ENCODE measurements at places on chromosomes 13 and 19.

- DNase-seq = no peak
These were observed 998.3 kb downstream of the EFNB2 start for GRCh38 chr13:105537113-105537512.

GRCh38 chr19:8505680-8506401 is 3.4 kb upstream of the PRAM1 start:
- DNase-seq = peak; percentile 69

GRCh38 chr13:111007209-111007608 is 92.3 kb upstream of the ANKRD10 start:
- DNase-seq = no peak

DNA sequence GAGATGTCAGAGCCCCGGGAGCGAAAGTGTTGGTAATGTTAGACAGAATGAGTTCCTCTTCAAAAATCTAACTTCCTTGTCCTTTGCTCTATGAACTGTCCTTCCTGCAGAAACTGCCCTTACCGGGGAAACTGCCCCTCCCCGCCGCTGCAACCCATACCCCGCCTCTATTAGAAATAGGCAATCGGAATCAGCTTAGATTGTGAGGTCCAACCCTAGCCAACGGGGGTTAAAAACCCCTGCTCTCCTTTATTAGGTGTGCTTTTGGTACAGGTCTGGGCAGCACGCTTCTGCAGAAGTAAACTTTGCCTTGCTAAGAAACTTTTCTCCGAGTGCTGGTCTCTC is 11.5 kb upstream of the CAPNS1 start:
- DNase-seq = no peak

- DNase-seq = no peak
These were observed 104.5 kb upstream of the SLC15A1 start for GRCh38 chr13:98856983-98857382.

- peak; percentile 95 for DNase-seq
These were observed at the start of gene DOHH for GRCh38 chr19:3500429-3501101. Gene DOHH (minus strand): TSS chr19:3500674. CDS start chr19:3496814, 3,860 bp downstream.

- no peak for DNase-seq
These were observed 4.0 kb downstream of the LHFPL6 start for GRCh38 chr13:39599012-39599411.

- DNase-seq = no peak
These were observed 16.0 kb downstream of the DPRX start for GRCh38 chr19:53647792-53648191.

- no peak for DNase-seq
These were observed 53.4 kb upstream of the RGCC start for GRCh38 chr13:41403983-41404382.

DNA sequence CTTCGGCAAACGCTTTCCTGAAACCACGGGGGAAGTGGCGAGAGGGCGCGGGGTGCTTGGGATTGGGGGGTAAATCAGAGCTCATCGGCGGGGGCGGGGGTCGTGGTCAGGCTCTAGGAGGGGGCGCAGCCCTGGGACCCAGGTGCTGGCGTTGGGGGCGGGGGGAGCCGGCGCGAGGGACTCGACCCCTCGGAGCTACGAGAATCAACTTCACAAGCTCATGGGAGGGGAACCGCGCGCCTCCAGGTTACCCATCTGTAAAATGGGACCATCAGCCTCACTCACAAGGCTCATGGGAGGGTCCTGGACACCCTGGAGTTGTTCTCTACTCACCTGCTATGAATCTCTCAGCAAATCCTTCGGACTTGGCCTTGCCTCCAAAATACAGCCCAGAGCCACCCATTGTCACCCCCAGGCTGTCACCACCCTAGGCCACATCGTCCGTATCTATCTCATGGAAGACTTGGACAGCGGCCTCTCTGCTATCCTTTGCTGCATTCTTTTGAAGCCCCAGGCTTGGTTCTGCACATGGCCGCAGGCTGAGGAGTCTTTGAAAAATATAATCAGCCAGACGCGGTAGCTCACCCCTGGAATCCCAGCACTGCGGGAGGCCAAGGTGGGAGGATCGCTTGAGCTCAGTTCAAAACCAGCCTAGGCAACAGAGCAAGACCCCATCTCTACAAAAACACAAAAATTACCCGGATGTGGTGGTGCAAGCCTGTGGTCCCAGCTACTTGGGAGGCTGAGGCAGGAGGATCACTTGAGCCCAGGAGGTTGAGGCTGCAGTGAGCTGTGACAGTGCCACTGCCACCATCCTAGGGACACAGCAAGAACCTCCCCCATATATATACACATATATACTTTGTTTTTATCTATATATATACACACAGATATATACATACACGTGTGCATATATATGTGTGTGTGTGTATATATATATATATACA is 939 bp upstream of the RANBP3 start:
- DNase-seq = no peak

- no peak for DNase-seq
These were observed 24.9 kb downstream of the CPAMD8 start for GRCh38 chr19:17001603-17002183.

DNA sequence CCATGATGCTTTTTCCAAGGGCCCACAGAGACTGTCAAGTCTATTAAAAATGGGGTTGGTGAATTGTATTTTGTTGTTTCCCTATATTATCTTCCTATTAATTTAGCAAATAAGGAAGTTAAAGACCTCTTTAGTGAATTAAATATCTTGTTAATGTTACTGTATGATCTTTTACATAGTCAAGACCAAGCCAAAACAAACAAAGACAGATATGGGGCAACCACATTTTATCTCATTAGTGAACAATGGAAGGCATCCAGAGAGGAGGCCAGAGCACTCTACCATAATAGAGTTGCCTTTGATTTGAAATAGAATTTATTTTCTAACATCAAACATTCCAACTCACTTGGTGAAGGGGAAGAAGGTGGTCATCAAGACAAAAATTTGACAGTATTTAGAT is 169.4 kb downstream of the B3GLCT start:
- no peak for DNase-seq

DNA sequence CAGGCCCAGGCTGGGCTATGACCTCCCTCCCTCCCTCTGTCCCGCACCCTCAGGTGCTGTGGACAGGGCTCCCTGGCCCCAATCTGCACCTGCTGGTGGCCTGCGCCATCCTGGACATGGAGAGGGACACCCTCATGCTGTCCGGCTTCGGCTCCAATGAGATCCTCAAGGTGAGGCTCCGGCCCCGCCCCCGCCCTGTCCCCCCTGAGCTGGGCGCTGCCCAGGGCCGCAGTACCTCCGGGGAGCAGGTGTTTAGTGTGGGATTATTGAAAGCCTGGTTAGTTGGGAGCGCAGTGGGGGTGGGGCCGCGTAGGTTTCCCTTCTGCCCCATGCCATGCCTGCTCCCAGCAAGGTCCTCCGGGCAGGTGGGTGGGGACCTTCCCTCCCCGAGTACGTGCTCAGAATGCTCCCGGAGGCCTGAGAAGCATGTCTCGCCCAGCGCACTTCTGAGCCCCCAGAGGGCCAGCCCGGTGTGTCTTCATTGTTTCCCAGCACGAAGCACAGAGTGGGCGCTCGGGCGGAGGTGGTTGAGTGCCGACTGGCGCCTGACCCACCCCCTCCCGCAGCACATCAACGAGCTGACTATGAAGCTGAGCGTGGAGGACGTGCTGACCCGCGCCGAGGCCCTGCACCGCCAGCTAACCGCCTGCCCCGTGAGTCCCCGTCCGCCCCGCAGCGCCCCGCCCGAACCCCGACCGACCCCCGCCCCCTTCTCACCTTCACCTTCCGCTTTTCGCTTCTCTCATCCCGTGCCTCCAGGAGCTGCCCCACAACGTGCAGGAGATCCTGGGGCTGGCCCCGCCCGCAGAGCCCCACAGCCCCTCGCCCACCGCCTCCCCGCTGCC is 8.8 kb downstream of the IL4I1 start:
- no peak for DNase-seq

GRCh38 chr13:50732712-50733111 is 110.8 kb downstream of the DLEU7 start:
- DNase-seq = no peak

DNA sequence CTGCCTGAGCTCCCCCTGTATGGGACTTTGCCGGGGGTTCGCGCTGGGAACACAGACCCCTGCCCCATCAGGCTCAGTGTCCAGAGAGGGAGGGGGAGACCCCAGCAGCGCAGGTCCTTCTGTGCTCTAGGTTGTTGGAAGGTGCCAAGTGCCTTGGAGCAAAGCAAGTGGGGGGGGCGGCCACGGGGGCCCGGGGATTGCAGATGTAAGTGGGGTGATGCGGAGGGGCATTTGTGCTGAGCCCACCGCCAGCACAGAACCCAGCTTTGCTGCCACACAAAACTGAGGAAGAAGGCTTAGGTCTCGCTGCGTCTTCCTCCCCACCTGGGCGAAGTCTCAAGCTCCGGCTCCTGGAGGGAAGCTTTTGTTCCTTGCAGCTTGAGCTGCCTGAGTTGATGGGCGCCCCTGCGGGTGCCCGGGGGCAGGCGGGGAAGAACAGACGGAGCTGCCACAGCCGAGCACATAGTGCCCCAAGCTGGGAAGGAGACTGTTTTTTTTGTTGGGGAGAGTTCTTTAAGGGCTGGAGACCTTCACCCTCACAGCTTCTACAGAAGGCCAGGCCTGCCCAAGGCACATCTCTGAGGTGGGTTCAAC is 1.5 kb upstream of the NTN5 start:
- DNase-seq = no peak

GRCh38 chr19:5718579-5719273 is 1.2 kb downstream of the LONP1 start:
- peak; percentile 94 for DNase-seq

DNA sequence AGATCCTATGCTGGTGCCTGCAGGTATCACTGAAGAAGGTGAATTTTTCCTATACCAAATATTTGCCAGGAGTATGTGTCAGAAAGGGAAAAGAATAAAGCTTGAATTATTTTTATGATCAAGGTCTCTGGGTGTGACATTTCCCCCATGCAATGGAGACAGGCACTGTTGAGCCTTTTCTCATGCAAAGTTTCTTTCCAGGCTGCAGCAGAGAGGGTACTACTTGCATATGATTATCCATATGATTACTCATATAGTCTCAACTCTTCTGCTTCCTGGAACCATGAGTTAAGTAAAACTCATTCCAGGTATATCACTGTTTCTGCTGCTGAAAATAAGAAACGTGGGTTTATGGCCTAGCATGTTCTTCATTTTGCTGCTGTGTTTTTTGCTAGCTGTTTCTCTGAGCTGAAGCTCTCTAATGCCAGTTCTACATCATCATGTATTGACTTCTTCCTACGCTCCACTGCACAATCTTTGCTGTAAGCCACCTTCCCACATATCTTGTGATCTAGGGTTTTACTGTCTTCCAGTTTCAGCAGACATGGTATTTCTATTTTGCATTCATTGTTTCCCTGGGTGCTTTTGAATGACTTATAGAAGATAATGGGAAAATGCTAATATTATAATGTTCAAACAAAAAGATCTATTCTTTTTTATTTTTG is 278.7 kb upstream of the GPC6 start:
- no peak for DNase-seq

DNA sequence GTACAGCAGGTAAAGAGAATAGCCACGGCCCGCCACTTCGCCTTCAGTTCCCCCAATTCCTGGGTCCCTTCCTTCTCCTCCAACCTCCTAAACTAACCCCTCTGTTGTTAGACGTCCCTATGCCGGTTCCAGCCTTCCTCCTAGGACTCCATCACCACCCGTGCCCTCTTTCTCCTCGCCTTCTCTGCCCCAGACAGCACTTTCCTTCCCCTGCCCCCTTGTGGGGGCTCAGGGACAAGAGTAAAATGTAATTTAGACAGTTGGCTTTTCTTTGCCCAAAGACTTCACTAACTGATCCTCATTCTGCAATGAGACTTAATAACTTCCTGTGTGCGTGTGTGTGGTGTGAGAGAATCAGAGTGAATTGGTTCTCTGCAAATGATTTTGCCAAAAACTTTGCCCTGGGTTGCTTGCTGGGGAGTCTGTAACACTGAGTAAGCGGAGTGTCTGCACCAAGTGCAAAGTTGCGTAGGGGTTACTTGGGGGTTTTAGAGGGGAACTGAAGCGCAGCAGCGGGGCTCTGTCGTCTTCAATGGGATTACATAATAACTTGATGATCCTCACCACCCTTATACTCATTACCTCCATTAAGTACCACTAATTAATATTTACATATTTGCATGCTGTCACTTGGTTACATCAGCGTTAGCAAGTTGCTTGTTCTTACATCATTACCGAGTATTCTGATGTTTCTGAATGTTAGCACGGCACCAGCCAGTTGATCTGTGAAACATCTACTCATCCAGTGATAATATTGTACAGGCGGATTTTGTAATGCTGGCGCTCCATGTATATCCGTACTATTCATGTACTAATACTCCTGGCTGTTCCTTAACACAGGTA is 19.9 kb upstream of the SGCG start:
- DNase-seq = no peak

- DNase-seq = no peak
These were observed 171.7 kb upstream of the KLF12 start for GRCh38 chr13:74305876-74306275.

DNA sequence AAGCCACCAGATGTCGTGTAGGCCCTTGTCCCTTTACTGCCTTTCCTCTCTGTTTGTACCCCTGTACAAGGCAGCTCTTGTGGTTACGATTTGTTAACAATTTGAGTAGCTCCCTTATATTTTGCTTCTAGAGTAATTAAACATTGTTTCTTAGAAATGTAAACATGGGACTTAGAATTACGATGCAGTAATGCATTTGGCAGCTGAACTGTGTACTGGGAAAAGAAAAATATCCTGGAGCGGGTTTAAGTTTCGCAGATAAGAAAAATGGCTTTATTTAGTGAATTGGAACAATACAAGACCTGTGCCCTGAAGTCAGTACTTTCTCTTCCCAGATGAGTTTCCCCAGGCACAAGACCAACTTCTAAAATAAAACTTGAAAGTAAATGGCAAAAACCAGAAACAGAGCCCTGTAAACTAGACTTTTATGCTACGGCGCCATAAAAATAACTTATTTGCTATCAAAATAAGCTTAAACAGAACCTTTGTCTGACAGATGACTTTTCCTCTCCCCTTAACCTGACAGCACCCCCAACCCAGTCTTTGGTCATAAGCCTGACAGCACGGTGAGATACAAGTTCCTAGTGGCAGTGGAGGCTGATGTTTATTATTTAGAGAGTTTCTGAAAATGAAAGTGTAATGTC is 63.0 kb downstream of the LRCH1 start:
- DNase-seq = no peak

GRCh38 chr13:68369739-68370138 is 1139.6 kb upstream of the PCDH9 start:
- DNase-seq = peak; percentile 58

DNA sequence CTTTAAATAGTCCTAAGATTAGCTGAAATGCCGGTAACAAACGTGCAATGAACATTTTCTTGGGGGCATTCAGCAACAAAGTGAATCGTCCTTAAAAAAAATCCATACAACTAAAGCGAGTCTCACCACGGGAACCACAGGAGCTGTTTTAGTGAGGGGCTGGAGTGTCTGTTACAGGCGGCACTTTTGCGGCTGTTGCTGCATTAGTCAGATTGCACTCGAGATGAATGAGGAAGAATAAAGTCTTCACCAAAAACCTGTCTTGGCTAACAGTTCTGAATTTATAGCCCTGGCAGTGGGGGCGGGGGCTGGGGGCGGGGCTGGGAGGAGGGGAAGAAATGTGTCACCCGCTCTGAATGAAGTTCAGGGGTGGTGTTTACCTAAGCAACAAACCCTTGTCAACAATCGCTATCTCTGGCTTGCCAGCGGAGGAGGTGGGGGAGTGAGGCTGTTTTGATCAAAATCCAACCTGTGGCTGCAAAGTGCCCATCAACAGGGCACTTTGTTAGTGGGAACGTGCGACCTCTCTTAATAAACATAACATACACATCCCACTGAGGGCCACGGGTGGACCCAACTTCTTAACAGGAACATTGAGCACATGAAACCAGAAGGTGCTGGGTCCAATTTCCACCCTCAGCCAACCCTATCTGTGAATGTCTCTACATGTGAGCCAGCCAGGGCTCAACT is 44.5 kb downstream of the RFX2 start:
- DNase-seq = no peak

GRCh38 chr13:95256091-95256490 is 45.2 kb downstream of the ABCC4 start:
- peak; percentile 98 for DNase-seq

GRCh38 chr13:42762917-42763316 is 18.5 kb upstream of the FAM216B start:
- peak; percentile 83 for DNase-seq

Data from RKO (cell line).